SHP77 (cell line): ENCODE measurements at places on chromosomes 7 and 10.

DNA sequence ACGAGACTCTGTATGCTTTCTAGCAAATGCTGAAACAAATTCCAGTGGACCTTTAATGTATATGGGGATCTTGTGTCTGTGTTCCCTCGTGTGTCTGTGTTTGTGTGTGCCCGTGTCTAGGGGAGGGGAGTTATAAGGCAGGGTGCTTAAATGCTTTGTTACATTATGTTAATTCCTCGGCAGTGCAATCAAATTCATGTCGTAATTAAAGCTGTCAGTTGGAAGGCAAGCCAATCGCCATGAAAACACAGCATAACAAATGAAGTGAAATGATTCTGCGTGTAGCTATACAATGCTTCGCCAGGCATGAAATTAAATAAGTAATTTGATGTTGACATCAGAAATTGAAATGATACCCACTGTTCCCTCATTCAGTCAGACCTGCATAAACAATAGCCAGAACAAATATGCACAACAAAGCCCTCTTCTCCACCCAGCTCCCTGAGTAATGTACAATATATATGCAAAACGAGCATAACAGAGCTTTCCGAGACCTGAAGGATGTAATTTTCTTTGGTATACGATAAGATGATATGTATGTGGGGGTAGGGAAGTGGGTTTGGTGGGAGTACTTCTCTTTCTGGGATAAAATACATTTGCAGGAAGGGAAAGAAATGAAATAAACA lies 534.1 kb downstream of the AUTS2 start:
- DNase-seq: no peak

DNA sequence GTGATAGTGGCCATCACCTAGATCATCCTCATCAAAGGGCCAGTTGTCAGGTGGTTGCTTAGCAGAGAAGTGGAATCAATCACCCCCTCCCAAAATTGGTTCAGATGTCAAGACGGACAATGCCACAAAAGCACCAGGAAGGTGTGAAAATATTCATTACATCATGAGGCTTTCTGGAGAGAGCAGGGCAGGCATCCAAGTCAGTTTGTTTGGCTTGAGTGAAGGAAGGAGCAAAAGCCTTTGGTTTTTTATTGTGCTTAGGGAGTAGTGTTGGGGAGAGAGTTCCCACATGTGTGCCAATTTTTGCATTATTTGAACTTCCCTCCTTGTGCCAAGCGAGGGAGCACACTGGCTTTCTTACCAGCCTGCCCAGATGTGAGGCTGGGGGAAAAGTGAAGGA lies 1082.9 kb downstream of the LRMDA start:
- DNase-seq: no peak

DNA sequence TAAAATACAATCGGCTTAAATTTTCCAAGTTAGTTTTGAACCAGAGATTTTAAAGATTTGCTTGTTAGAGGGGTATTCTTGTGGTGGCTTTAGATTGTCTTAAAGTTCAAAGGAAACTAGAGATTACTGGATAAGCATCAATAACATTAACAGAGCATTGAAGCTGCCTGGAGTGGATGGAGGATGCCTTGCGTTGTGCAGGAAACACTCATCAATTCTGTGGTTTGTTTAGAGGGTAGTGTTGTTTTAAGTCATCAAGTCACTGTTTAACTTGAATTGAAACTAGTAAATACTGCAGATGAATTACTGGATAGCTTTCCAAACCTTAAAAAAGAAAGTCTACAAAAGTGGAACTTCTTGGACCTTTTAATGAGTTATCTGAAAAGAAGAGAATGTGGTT lies 218.6 kb downstream of the CELF2 start:
- no peak for DNase-seq

GRCh38 chr10:44064987-44065787 lies 319.7 kb downstream of the CXCL12 start:
- DNase-seq: no peak

DNA sequence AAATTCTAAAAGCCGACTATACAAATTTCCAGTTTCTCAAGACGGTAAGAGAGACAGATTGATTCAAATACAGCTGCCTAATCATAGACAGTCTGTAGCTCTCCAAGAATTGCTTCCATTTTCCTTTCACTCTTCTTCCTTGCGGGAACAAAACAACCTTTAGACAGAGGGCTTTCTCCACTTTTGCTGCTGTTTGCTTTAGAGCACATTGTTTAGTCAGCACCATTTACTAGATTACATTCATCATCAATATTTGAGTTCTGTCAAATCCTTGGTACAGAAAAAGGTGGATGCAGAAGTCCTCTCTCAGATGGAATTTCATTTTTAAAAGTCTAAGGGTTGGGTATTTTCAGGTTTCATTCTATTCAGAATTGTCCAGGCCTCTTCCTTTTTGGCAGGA lies 137.4 kb downstream of the CHRM2 start:
- DNase-seq: no peak

GRCh38 chr7:32658034-32658433 lies 162.7 kb downstream of the AVL9 start:
- no peak for DNase-seq

GRCh38 chr10:28939281-28940157 lies 262.2 kb downstream of the BAMBI start:
- peak; percentile 98 for DNase-seq

GRCh38 chr10:74900297-74900696 lies 73.9 kb downstream of the KAT6B start:
- no peak for DNase-seq
